ENCODE measurements at places on chromosomes 7 and 10.

- DNase-seq: no peak
Measured at GRCh38 chr10:12360461-12360860, 11.1 kb downstream of the CAMK1D start.

DNA sequence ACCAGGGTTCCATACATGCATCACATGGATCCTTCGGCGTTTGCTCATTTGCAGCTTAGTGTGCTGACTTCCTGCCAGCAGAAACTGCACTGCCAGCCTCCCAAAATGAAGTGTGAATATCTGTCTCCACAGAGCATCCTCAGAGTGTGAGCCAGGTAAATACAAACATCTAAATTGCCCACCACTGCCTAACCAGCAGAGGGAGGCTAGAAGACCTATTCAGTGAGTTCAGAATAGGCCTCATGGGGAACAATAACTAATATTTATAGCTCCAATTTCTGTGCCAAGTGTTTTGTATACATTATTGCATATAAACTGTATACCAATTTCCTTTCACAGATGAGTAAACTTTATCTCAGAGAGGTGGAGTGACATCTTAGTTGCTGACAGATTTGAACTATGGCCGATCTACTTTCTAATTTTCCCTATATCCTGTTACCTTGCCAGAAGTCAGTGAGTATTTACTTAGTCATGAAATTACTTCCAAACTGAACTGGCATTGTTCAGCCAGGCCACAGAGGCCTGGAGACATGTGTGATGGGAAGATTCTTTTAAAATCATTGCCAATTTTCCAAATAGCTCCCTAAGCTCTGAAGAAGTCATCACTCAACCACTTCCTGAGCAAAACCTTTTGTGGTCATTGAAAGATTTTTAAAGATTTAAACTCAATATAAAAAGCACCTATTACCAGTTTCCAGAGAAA lies 926.5 kb upstream of the GHITM start:
- DNase-seq: no peak

- no peak for DNase-seq
Measured at GRCh38 chr10:129045599-129045998, 421.4 kb upstream of the MGMT start.

DNA sequence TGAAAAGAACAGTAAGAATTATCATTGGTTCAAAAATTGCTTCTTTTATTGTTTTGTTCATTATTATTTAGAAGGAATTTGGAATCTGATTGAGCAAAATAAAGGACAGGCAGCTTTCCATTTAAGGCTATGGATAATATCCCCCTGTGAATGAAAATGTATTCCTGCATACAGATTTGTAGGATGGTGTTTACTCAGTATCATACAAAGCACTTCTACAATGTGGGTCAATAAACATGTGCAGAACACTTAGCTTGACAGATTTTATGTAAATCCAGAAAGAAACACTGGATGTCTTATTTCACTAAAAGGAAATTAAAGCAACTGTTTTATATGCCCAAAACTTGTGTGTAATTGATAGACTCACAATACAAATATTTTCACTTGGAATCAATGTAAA lies 189.7 kb downstream of the THSD7A start:
- no peak for DNase-seq

- DNase-seq: peak; percentile 31
Measured at GRCh38 chr10:43854007-43854406, 205.3 kb upstream of the ZNF32 start.

DNA sequence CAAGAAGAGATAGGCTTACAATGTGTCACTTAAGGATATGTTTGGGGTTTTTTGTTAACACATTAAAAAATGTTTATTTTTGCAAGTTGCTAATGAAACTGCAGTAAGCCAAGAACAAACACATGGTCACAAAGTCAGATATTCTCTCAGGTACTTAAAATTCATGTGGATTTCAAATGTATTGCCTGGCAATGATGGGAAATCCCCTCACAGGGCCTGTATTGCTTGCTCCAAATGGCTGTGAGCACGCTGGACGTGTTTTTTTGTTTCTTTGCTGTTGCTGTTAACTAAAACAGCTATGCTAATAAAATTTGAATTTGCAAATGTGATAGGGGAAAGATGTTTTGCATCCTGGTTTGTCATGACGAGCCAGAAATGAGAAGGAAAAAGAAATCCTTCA lies 3.8 kb upstream of the CELF2 start:
- DNase-seq: no peak

- DNase-seq: no peak
Measured at GRCh38 chr7:132475669-132476116, 100.6 kb downstream of the PLXNA4 start.

GRCh38 chr7:152011860-152012259 lies 13.6 kb upstream of the GALNT11 start:
- no peak for DNase-seq

All from T1000 (cell line).